Amygdala (tissue), 56 donors: ENCODE measurements at places on chromosomes 2 and 18.

GRCh38 chr2:177329064-177329463 is 63.5 kb upstream of the AGPS start:
- DNase-seq: no peak

GRCh38 chr2:53173698-53174455 is 593.7 kb upstream of the CHAC2 start:
- no peak for DNase-seq

- DNase-seq: no peak
These were observed 150.3 kb downstream of the UBR3 start for GRCh38 chr2:169977530-169977929.

DNA sequence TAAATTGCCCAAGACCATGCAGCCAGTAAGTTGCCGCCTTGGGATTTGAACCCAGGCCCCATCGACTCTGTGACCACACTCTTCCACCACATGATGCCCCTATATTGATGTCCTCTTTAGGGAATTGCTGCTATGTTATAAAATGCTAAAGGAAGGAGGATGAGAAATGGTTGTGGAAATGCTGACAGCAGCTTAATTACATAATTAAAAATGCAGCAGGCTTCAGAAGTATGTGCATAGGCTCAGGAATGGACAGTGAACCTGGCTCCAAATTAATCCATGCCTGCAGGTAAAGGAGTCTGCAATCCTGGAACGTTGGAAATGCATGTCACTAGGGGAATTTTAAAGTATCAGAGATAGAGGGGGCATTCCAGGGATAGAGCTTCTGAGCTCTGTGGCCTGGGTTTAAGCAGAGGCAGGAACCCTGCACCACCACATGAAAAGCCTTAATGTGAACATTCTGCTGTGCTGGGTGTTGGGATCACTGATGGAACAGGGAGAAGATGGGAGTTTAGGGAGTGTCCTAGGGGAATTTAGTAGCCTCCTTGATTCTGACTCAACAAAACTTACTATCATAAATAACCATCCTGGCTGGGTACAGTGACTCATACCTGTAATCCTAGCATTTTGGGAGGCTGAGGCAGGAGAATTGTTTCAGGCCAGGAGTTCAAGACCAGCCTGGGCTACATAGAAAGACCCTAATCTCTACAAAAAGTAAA is 76.1 kb upstream of the CCDC85A start:
- no peak for DNase-seq

- no peak for DNase-seq
These were observed 1.5 kb downstream of the TRMT61B start for GRCh38 chr2:28868611-28869010.

DNA sequence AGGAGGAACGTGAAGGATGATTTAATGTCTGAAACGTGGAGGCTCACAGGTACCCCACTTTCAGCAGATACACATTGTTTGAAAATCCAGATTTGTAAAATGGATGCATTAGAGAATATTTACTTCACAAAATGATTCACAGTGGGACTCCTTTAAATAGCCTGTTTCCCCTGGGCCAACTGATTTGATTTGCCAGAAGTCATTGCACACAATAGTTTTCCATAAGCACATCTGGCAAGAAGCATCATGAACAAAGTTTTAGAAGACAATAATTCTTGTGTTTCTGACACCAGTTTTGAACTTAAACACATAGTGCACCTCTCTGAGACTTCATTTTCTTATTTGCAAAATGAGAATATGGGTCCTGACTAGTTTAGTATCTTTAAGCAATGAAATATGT is 451.4 kb upstream of the SLC14A2 start:
- no peak for DNase-seq

DNA sequence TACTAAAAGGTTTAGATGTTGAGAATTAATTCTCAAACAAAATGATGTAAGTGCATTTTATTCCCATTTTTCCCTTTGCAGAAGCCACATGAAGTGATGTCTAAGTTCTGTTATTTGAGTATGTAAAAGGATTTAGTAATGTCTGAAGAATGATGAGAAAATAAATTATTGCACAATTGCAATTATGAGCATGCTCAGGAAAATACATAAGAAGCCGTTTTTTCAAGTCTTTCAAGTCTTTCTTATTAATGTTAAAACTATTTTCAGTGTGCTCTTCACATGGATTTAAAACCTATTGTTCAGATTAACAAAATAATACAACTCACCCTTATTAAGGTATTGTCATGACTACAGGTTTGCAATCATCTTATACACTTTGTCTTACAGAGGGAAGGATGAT is 331.4 kb upstream of the NETO1 start:
- DNase-seq: no peak

- DNase-seq: no peak
These were observed 121.6 kb downstream of the EML6 start for GRCh38 chr2:54845094-54845493.

- DNase-seq: no peak
These were observed 20.9 kb upstream of the TANK start for GRCh38 chr2:161139098-161139987.

GRCh38 chr2:236899146-236899545 is 186.5 kb upstream of the COPS8 start:
- no peak for DNase-seq
